Activated CD8-positive, alpha-beta memory T cell treated with anti-CD3 and anti-CD28 coated beads for 1 hour (primary cell): ENCODE measurements at places on chromosomes 7 and 10.

DNA sequence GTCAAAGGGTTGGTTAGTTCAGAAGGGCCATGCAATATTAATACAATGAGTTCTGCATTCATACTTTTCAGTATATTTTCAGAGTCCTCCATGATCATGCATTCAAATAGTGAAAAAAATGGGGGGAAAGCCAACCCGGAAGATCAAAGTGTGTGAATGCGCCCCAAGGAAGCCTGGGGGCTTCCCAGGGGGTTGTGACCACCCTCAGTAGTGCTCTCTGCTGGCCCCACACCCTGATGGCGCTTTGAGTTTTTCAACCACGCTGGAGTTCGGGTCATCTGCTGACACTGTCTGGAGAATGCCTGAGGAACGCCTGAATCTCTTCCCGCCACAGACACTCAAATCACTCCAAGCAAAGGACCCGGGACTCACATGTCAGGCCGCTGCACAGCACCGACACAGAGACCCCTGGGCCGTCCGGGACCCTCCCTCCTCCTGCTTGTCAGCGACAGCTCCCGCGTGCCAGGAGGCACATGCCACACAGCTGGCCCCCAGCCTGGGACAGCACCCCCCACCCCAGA is 1.0 kb downstream of the TNS3 start:
- no peak for DNase-seq

DNA sequence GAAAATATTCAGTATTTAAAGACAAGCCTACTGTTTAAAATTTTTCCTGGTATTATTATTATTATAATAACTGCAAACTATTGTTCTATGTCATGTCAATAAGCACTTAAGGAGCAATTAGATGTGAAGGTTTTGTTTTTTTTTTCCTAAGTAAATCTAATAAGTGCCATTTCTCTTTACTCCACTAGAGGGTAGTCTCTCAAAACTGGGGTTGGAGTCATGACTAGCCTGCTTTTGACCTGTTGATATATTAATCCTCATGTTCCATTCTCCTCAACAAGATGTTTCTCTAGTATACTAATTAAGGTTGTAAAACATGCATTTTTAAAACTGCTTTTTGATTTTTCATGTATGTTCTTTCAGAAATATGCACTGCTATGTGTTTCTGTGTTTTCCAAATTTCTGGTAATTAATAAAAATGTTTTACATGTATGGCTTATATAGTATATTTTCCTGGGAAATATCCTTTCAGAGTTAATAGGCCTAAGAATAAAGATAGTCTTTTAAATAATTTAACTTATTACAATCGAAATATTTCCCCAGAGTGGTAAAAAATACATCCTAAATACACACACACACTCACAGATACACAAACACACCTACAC is 1.0 kb upstream of the LRRN3 start:
- DNase-seq = no peak

DNA sequence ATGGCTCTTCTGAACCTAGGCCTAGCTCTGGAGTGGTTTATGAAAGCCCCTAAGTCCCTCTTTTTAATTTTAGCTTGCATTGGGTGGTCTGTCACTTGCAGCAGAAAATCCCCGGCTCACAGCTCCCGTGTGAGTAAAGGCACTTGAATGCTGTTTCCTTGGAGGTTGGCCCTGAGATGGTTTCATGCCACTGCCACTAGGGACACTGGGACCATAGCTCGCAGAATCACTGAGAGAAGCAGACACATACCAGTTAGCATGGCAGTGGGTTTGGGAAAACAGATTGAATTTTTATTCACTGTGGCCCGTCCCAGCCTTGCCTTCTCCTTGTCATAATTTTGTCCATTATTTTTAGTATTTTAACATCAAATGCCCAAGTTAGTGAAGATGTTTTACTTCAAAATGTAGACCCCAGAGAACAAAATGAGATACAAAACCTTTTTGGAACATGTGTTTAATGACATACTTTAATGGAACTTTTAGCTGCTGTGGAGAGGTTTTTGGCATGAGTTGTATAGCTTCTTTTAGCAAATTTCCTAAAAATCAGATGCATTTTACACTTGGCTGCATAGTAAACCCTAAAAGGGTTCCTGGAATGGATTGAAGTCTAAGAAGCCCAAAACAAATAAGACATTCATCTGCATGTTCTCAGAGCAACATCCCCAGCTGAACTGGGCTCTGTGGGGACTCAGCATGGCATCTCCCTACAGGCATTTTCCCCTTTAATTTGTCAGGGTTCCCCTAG is 259.7 kb upstream of the PITRM1 start:
- DNase-seq = no peak

DNA sequence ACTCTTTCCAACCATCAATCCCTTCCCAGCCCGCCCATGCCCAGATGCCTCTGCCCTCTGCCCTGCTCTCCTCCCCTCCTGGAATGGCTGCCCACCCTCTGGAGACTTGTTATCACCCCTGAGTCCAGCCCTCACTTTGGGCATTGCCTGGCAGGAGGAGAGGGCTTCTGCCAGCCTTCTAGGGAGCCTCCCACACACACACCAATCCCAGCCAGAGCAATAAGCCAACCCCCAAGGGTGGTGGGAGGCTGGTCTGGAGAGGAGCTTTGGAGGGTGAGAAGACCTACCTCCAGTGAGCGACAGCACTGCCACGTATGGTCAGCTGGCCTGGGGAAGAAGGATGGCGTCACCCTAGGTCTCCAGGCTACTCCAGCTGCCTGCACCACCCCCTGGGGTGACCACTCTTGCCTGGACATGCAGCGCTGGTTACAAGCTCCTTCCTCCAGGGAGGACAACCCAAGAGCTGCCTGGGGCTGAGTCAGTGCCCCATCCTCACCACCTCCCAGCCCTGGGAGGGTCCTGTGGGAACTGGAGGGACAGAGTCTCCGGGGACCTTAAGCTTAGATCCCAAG is 8.4 kb downstream of the C10orf105 start:
- no peak for DNase-seq

DNA sequence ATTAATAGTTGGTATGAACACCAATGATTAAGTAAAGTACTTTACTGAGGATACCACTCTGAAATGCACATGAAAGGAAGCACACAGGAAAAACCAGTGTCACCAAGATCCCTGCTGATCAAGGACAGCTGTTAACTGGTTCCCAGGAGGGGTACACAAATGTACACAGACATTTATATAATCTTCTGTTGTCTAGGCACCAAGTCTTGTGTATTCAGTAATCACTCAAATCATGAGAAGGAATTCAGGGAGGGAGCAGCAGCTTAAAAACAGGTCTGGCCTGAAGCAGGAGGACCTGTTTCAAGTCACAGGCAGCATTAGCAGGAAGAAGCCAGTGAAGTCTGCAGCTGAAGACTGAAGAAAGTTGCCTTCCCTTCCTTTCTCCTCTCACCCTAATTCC is 18.7 kb downstream of the MPP7 start:
- DNase-seq = no peak

GRCh38 chr7:12436896-12437535 is 33.4 kb upstream of the VWDE start:
- no peak for DNase-seq

GRCh38 chr10:55495555-55495954 is 694.5 kb upstream of the PCDH15 start:
- DNase-seq = no peak

DNA sequence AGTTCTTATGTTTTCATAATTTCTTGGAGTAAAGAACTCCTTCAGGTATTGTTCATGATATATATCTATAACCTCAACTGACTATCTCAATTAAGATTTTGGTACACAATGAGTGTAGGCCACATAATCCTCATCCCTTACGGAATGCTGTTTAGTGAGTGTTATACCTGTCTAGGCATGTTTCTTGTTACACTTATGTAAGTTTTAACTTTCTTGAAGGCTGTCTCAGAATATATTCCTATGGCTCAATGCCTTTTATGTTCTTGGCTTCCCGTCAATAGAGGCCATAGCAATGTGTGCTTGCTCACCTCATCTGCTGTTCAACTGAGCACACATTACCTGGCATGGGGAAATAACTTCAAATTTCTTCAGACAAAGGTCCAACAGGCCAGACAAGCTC is 185.1 kb downstream of the CTTNBP2 start:
- no peak for DNase-seq

DNA sequence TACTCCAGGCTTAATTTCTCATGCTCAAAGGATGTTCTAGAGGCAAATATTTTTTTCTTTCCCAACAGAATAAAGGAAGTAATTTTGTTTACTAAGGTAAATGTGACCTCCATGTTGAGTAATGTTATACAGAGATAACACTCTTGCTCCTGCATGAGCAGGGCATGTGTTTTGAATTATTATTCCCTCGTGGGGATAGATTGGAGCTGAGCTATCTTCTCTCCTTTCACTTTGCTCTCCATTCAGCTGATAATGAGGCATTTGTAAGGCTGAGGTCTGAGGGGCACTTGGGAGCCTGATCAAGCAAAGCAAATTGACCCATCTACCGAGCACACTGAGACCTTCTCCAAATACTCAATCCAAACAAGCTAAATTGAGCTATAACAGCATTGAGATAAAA is 50.7 kb upstream of the GHITM start:
- DNase-seq = no peak

GRCh38 chr7:143958781-143959180 is 4.1 kb downstream of the OR2F1 start:
- DNase-seq = no peak

GRCh38 chr10:77784856-77785255 is 141.7 kb downstream of the DLG5 start:
- DNase-seq = no peak

- DNase-seq = no peak
Measured at GRCh38 chr7:25851332-25852210, 300.4 kb upstream of the NFE2L3 start.

DNA sequence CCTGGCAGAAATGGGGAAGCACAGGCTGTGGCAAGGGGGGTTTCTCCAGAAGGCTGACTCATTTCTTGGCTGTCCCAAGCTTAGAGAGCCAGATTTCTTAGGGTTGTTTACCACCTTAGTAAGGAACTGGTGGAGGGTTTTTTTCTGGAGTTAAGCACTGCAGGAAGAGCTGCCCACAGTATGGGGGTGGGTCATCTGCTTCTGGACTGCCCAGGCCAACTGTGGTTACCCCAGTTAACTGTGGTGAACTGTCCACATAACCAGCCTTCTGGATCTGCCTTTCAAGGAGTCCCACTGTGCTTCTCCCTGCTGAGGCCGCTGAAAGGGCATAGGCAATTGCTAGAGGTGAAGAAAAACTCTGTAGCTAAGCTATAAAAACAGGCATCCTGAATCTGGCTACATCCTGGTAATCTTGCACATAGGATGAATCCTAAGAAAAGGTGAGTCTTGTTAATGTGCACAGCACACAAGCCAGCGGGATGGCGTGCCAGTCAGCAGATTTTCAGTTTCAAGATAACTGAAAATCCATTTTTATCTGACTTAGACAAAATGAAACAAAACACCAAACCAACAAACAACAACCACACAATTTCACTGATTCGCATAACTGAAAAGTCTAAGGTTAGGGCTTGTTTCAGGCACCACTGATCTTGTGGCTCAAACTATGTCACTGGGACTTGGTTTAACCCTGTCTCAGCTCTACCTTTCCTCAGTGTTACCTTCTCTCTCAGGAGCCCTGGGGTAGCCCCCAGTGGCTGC is 21.6 kb upstream of the TSPAN33 start:
- no peak for DNase-seq

GRCh38 chr7:151735186-151735850 is 141.6 kb downstream of the PRKAG2 start:
- DNase-seq = no peak

DNA sequence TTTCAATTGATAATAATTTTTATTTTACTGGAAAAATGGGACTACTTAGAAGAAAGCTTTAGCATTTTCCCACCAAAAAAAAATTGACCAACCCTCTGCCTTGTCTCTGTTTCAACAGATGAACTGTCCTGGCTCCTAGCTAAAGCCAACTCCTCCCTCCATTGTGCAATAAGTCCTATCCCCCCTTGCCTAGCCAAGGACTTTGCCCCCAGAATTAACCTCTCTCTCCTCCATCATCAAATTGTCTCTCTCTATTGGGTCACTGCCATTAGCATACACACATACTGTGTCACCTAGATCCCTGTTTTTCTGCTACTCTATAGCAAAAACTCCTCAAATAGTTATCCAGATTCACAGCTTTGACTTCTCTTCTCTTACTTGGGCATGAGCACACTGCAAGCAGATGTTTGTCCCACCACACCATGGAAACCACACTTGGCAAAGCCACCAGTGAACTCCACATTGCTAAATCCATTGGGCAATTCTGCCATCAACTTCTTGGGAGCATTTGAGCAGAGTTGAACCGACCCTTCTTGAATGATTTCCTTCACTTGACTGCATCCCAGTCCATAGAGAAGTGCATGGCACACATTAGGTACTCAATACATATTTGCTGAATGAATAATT is 91.4 kb upstream of the NEBL start:
- no peak for DNase-seq

- no peak for DNase-seq
Measured at GRCh38 chr7:379456-380138, 89.6 kb downstream of the FOXL3 start.

- DNase-seq = no peak
Measured at GRCh38 chr7:130894146-130894908, 160.3 kb upstream of the KLF14 start.

DNA sequence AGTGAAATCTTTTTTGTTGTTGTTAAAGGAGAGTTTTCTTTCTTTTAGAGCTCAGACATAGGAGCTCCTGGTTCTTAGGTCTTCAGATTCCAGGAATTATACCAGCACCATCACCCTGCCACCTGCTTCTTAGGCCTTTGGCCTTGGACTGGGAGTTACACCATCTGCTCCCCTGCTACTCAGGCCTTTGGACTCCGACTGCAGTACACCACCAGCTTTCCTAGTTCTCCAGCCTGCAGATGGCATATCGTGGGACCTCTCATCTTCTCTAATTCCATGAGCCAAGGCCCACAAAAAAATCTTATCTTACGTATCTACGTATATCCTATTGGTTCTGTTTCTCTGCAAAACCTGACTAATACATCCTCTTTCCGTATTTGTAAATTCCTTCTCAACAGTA is 5.1 kb upstream of the TACC2 start:
- no peak for DNase-seq

DNA sequence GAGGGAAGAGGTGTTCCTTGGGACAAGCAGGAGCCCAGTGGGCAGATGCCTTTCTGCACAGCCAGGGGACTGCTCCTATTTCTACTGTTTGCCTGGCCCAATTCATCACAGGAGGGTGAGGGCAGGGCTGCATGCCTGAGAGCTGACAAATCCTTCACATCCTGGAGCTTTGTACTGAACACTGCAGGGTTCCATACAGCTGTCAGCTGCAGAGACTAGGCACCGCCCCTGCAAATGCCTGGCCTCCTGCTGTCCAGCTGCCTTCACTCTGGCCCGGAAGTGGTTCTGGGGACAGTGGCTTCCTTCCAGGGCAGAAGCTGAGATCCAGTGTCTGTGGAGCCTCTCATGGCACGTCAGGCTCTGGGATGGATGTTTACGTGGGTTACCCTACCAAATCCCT is 470.7 kb downstream of the DNAJB6 start:
- no peak for DNase-seq

GRCh38 chr10:28411648-28412047 is 108.8 kb upstream of the MPP7 start:
- no peak for DNase-seq

- DNase-seq = no peak
Measured at GRCh38 chr10:120195984-120196712, 260.9 kb upstream of the PLPP4 start.
